ENCODE measurements at places on chromosomes 3 and 15. TPM values are rescaled to one million over a fixed set of nuclear protein-coding genes. Genes with fewer than 3 reads are reported as not detected.

CRABP1 gene
- total RNA-seq: not detected

UBAP1L gene
- 2.2 TPM for total RNA-seq

REC114 gene
- not detected for total RNA-seq

ARHGEF26 gene
- 5.5 TPM for total RNA-seq

PCBP4 gene
- total RNA-seq: 20.9 TPM
